CD4-positive, alpha-beta T cell treated with Interleukin-4 for 4 hours (primary cell): ENCODE measurements at places on chromosomes 6 and 20.

GRCh38 chr6:144321839-144322591 is 36.9 kb downstream of the UTRN start:
- no peak for DNase-seq

DNA sequence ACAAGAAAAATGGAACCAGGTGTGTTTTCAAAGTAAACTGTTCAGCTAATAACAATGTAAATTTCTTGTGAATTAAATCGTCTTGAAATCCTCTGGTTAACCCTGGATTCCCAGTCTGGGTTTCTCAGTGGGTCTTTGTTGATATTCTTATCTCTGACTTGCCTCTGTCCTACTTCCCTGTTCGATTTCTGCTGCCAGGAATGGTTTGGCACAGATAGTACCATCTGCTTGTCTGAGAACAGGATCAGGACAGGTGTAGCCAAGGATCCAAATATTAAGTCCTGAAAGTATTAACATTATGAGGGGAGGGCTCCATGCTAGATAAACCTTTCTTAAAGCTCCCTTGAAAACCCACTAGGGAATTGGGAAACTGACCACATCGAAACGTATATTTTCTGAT is 30.1 kb downstream of the ARFGEF2 start:
- no peak for DNase-seq

DNA sequence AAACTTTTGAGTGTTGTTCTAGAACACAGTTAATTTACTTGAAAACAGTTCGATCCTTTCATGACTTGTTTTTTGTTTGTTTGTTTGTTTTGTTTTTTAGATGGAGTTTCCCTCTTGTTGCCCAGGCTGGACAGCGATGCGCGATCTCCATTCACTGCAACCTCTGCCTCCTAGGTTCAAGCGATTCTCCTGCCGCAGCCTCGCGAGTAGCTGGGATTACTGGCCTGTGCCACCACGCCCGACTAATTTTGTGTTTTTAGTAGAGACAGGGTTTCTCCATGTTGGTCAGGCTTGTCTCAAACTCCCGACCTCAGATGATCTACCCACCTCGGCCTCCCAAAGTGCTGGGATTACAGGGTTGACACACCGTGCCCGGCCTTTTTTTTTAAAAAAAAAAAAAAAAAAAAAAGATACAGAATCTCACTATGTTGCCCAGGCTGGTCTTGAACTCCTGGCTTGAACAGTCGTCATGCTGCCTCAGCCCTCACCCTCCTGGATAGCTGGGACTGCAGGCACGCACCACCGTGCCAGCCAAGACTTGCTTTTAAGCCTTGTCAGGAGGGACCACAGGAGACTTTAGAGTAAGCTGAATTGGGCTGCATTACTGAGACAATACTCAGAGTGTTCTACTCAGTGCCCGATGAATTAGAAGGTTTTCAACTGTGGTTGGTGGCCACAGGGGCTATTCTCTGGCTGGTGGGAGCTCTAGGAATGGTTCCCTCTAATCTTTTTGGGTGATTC is 76.7 kb upstream of the SLC22A16 start:
- DNase-seq: no peak

DNA sequence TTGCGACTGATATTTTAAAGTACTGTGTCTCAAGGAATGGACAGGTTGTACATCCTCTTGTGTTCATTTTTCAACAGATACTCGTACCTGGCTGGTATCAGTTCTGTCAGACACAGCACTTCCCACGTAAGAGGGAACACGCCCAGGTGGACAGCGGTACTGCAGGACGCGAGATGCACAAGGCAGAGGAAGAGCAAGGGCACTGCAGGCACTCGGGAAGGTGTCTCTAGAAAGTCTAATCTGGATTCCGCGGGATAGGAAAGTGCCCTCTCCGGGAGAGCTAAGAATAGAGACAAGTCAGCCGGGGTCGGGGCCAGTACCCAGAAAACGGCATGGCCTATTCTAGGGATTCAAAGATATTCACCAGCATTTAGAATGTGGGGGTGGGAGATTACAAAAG is 94.2 kb upstream of the MBOAT1 start:
- no peak for DNase-seq

GRCh38 chr20:22462975-22463914 is 121.1 kb downstream of the FOXA2 start:
- DNase-seq: no peak

DNA sequence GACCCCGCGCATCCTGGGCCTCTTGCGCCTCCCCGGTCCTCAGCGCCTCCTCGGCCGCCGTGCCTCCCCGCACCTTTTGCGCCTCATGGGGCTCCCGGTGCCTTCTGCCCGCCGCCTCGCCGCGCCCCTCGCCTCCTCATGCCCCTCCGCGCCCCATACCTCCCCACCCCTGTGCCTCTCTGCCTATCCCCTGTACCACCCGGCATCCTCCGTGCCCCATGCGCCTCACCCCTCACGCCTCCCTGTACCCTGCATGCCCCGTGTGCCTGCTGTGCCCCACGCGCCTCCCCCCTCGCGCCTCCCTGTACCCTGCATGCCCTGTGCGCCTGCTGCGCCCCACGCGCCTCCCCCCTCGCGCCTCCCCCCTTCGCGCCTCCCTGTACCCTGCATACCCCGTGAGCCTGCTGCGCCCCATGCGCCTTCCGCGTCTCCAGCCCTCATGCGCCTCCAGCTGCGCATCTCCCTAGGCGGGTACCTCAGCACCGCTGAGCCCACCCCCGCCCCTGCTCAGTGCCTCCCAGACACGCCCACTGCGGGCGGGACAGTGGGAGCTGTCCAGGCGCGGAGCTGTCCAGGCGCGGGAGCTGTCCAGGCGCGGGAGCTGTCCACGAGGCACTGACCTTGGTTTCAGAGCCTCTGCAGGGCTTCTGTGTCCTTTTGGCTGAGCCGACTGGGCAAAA is 37.1 kb downstream of the IGF2R start:
- no peak for DNase-seq
